ENCODE measurements at places on chromosomes 11 and 22.

DNA sequence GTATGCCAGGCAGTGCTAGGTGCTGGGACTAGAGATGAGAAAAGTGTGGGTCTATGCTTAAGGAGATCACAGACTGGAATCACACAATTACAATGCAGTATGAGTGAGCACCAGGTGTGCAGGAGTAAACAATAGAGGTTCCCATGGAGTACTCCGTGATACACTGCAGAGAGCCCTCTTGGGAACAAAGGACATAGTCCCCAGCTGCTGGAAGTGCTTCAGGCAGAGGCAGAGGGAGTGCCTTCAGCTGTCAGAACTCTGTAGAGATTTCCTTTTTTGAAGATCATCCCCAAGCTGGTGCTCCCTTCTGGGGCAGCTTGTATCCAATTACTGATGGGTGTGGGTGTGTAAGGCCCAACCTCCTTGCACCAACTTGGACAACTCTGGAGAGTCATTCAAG, 143.5 kb upstream of the PLET1 start:
- DNase-seq: no peak

- no peak for DNase-seq
These were observed 88.5 kb upstream of the FIBIN start for GRCh38 chr11:26905368-26905767.

DNA sequence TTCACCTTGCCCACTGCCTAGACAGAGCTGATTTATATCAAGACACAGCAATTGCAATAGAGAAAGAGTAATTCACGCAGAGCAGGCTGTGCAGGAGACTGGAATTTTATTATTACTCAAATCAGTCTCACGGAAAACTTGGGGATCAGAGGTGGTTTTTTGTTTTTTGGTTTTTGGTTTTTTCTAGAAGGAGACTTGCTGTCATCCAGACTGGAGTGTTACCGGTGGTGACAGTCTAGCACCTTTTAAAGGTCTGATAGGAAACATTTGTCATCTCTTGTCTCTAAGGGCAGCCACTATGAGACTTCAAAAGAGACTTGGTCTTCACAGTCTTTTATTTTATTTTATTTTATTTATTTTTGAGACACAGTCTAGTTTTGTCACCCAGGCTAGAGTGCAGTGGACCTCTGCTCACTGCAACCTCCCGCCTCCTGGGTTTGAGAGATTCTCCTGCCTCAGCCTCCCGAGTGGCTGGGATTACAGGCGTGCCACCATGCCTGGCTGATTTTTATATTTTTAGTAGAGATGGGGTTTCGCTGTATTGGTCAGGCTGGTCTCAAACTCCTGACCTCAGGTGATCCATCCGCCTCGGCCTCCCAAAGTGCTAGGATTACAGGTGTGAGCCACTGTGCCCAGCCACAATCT, 19.1 kb downstream of the APOBEC3H start:
- peak; percentile 17 for DNase-seq

DNA sequence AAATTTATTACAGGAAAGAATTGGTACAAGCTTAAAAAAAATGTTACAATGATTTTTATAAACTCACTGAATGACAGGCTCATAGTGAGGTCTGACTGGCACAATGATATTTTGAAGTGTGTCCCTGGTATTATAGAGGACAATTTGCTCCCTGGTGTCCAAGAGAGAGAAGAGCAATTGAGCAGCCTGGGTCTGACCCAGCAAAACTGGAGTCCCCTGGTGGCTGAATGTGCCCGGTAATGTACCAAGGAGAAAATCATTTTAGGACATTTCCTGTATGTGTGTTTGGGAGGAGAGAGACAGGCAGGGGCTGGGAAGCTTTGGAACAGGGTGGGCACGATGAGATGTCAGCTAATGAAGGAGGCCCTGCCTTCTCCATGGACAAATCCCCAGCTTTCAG, 125.3 kb downstream of the APOL5 start:
- peak; percentile 7 for DNase-seq

GRCh38 chr11:131734871-131735270, 364.5 kb downstream of the NTM start:
- DNase-seq: no peak

GRCh38 chr11:127925475-127925874, 661.9 kb downstream of the ETS1 start:
- no peak for DNase-seq

GRCh38 chr22:25021976-25022711, 69.6 kb downstream of the KIAA1671 start:
- no peak for DNase-seq

DNA sequence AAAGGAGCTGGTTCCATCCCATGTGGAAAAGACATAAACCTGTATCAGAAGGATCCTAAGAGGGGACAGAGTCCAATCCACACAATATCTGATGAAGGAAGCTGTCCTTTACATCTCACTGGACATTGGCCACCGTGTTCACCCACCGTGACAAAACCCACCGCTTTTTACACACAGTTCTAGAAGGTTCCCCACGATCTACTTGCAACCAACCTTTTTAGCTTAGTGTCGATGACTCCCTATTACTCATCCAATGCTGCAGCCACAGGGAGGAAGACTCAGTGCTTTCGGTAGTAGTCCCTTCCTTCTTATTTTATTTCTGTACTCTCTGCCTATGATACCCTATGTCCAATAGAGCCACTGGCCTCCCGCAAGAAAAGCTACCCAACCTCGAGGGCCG, 65.4 kb downstream of the MAPK1 start:
- no peak for DNase-seq

All from stimulated activated CD4-positive, alpha-beta T cell treated with anti-CD3 and anti-CD28 coated beads, Interleukin-15, amount 100 ng/mL, for 24 hours (primary cell).